ENCODE measurements at places on chromosomes 12 and 14. TPM values are rescaled to one million over a fixed set of nuclear protein-coding genes. Genes with fewer than 3 reads are reported as not detected.

CAPZA3 gene
- 0.35 TPM for total RNA-seq

PEBP1 gene
- total RNA-seq, result 182 TPM

CLECL1 gene
- total RNA-seq, result not detected

SIX6 gene
- total RNA-seq, result not detected

GRCh38 chr12:42716491-42716891, 126.9 kb upstream of the PRICKLE1 start:
- H3K36me3 ChIP-seq, result no peaks in the 10 kb centered on the region
- H3K27me3 ChIP-seq, result no peaks in the 10 kb centered on the region
- H3K4me1 ChIP-seq, result no peaks in the 10 kb centered on the region
- peak; percentile 56 for DNase-seq
- H3K4me3 ChIP-seq, result no peak overlapping the region

DNA sequence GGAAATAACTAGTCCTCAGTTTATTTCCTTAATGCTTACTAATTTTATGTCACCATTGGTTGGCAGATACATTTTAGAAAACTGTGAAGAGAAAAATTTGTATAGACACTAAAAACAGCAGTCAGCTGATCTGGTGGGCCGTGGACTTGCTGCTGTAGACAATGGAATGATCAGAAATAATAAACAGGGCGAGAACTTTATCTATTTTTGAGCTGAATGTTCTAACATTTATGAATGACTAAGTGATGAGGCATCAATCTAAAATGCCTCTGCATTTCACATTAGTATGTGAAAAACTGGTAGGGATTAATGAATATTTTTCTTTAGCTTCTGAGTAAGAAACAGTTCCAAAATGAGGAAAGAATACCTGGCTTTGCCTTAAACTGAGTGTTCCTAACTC, 24.8 kb upstream of the PKP2 start:
- no peak overlapping the region for H3K4me3 ChIP-seq
- DNase-seq, result no peak
- no peaks in the 10 kb centered on the region for H3K4me1 ChIP-seq

- H3K36me3 ChIP-seq, result no peaks in the 10 kb centered on the region
- no peak for DNase-seq
- H3K27me3 ChIP-seq, result no peaks in the 10 kb centered on the region
- no peak overlapping the region for H3K4me3 ChIP-seq
- H3K4me1 ChIP-seq, result peaks cover 3% of the 10 kb centered on the region
- H3K27ac ChIP-seq, result no peak overlapping the region
Observed at GRCh38 chr12:6921539-6921938, 6.2 kb upstream of the ATN1 start.

- no peak overlapping the region for H3K4me3 ChIP-seq
- H3K27ac ChIP-seq, result no peak overlapping the region
- no peaks in the 10 kb centered on the region for H3K27me3 ChIP-seq
- no peaks in the 10 kb centered on the region for H3K4me1 ChIP-seq
- no peak for DNase-seq
Observed at GRCh38 chr12:67617629-67618028, 30.9 kb upstream of the DYRK2 start.

DNA sequence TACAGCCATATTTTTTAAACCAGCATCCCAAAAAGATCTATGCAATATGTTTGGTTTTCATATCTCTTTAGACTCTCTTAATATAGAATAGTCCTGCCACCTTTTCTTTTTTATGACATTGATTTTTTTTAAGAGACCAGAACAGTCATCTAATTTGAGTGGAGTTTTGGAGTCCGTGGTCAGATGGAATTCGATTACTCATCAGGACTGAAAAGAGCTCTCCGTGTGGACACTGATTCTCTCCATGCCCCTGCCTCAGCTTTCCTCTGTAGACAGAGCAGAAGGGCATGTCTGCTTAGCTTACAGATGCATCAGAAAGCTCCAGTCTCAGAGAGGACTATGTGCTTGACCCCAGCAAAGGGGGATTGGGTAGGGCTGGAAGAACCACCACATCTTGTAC, 27.8 kb downstream of the SMCO2 start:
- no peaks in the 10 kb centered on the region for H3K36me3 ChIP-seq
- H3K4me3 ChIP-seq, result no peak overlapping the region
- H3K27me3 ChIP-seq, result no peaks in the 10 kb centered on the region
- no peak for DNase-seq

DNA sequence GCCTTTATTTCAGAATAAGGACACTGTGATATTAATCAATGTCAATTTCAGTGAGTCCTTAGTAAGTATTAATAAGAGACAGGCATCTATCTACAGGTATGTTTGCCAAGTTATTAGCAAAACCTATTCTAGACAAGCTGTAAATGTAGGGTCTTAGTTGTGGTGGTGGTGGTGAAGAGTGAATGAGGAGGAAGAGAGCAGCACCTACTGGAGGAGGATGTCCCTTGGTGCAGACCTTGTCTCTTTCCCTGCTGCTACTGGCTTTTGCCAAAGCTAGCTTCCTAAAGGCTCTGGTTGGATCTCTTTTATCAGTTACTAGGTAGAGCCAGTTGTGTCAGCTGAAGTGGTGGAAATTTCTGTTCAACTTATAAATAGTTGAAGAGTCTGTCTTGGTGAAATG, 304.8 kb upstream of the ATP2B1 start:
- H3K36me3 ChIP-seq, result no peaks in the 10 kb centered on the region
- no peaks in the 10 kb centered on the region for H3K4me1 ChIP-seq
- H3K27ac ChIP-seq, result no peak overlapping the region
- DNase-seq, result no peak
- H3K4me3 ChIP-seq, result no peak overlapping the region
- no peaks in the 10 kb centered on the region for H3K27me3 ChIP-seq

GRCh38 chr14:92316937-92317336, 6.0 kb upstream of the SLC24A4 start:
- H3K4me3 ChIP-seq, result no peak overlapping the region
- H3K27ac ChIP-seq, result no peak overlapping the region
- DNase-seq, result no peak
- no peaks in the 10 kb centered on the region for H3K36me3 ChIP-seq

DNA sequence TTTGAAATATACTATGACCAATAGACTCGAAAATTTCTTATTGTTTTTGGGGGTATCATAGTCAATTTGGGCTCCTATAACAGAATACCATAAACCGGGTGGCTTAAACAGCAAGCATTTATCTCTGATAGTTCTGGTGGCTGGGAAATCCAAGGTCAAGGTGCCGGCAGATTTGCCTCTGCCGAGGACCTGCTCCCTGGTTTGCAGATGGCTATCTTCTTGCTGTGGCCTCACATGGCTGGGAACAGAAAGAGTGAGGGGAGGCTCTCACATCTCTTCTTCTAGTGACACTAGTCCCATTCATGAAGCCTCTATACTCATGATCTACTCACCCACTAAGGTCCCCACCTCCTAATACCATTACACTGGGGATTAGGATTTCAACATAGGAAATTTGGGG, 70.7 kb downstream of the BORCS5 start:
- no peaks in the 10 kb centered on the region for H3K36me3 ChIP-seq
- no peak for DNase-seq
- no peaks in the 10 kb centered on the region for H3K27me3 ChIP-seq
- no peaks in the 10 kb centered on the region for H3K4me1 ChIP-seq
- H3K27ac ChIP-seq, result no peak overlapping the region

DNA sequence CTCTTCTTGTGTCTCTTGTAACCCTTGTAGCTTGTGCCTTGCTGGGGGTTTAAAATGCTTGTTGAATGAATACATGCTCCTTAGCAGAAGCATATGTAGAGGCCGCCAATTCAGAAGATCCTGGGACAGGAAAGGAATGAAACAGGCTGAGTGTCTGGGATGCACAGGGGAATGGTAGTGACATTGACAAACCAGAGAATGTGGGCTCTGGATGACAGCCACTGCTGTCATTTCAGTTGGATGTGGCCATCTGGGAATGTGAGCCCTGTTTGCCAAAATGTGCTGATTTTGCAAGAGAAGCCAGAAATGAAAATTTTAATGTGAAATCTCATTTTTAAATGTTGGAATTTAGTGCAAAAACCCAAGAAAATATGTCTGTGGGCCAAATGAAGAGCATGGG, 136.8 kb downstream of the DACT1 start:
- H3K36me3 ChIP-seq, result no peaks in the 10 kb centered on the region
- no peak overlapping the region for H3K4me3 ChIP-seq
- no peaks in the 10 kb centered on the region for H3K27me3 ChIP-seq
- H3K27ac ChIP-seq, result no peak overlapping the region
- no peaks in the 10 kb centered on the region for H3K4me1 ChIP-seq
- no peak for DNase-seq

DNA sequence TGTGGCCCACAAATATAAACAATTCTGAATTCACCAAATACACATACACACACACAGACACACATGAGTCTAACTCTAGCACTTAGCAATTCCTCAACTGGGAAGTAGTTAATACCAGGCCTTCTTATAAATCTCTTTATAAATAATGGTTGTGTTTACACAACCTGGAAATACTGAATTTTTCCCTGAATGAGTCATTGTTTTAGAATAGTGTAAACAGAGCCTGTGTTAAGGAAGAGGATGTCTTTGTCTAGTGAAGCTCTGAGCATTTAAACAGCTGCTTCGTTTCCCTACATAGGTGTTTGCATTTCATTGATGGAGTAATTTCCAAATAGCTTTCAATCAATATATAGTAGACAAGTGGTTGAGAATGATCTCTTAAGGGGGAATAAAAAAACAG, 218.8 kb downstream of the BTG1 start:
- H3K4me1 ChIP-seq, result no peaks in the 10 kb centered on the region
- DNase-seq, result no peak
- peak overlapping the region; percentile 54 for H3K27ac ChIP-seq
- H3K36me3 ChIP-seq, result no peaks in the 10 kb centered on the region
- no peak overlapping the region for H3K4me3 ChIP-seq

Measured in uterus (tissue), 4 donors.